CD4-positive, alpha-beta T cell treated with Interleukin-21 for 1 hour (primary cell): ENCODE measurements at places on chromosomes 4 and X.

DNA sequence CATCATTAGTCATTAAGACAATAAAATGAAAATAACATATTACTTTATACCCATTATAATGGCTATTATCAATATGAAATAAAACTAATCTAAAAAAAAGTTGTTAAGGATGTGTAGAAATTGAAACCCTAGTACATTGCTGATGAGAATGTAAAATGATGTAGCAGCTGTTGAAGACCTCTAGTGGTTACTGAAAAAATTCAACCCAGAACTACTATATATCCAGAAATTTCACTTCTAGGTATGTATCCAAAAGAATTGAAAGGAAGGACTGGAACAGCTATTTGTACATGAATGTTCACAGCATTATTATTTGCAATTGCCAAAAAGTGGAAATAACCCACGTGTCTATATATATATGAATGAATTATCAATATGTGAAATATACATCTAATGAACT, 180.3 kb upstream of the KLHL4 start:
- DNase-seq: no peak

- no peak for DNase-seq
These were observed 290.7 kb upstream of the PPARGC1A start for GRCh38 chr4:24180586-24180985.

GRCh38 chrX:133514486-133514885, 99.2 kb upstream of the GPC4 start:
- no peak for DNase-seq

- no peak for DNase-seq
These were observed 67.1 kb downstream of the USP38 start for GRCh38 chr4:143251779-143252178.

- no peak for DNase-seq
These were observed 79.9 kb downstream of the AMOT start for GRCh38 chrX:112760697-112761096.

DNA sequence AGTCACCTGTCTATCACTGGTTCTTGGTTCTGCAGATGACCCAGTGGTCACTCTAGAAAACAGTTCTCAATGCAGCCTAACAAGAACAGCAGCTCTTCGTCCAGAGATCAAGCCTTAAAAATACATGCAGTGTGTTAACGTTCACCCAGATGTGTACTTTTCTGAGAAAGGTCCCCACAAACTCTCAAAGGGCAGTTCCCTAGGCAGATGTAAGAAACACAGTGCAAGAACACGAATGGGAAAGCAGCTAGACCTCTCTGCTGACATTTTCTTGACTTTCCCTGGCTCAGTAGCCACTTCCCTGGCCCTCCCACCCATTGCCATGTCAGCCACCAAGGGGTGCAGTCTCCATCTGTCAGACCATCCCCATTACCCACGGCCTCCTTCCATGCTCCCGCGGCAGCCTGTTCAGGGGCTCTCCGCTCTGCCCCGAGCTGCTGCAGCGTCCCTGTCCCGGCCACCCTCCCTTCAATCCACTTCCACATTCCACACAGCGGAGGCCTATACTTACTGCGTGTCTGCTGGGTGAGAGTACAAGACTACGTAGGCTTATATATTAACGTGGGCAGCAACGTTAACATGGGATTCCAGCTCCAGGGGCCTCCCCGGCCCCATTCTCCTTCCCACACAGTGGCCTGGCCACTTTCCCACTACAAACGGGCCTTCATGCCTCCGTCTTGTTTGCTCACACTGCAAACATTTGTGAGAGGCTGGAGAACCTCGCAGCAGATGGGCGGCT, 34.3 kb downstream of the IRF2 start:
- no peak for DNase-seq

- DNase-seq: no peak
These were observed 102.7 kb downstream of the UCHL1 start for GRCh38 chr4:41359422-41359775.

GRCh38 chr4:15690020-15690809, 8.6 kb downstream of the FAM200B start:
- DNase-seq: no peak

- no peak for DNase-seq
These were observed 10.9 kb downstream of the ATP1B4 start for GRCh38 chrX:120372667-120373370.

DNA sequence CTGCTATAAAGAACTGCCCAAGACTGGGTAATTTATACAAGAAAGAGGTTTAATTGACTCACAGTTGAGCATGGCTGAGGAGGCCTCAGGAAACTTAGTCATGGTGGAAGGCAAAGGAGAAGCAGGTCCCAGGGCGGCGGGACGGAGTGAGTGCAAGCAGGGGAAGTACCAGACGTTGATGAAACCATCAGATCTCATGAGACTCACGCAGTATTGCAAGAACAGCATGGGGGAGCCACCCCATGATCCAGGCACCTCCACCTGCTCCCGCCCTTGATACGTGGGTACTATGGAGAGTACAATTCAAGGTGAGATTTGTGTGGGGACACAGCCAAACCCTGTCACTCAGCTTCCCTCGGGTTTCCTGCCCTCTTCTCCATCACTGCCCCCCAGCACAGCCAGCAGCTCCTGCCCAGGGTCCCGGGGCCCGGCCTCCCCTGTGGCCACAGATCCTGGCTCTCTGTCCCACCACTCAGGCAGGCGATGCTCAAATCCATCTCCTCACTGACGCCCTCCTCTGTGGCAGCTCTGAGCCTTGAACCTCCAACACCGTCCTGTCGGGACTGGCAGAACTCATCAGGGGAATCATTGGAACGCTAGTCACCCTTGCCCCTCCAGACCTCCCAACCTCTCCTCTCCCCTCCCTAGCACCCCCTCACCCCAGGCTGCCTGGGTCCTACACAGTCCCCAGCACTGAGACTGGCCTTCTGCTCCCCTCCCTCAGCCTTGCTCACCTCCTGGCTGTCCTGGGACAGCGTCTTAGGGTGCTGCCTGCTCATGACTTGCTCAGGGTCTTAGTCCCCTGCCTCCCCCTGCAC, 37.6 kb downstream of the FGFRL1 start:
- DNase-seq: no peak

GRCh38 chr4:86554646-86555045, 39.5 kb upstream of the PTPN13 start:
- peak; percentile 26 for DNase-seq

- DNase-seq: no peak
These were observed 97.8 kb upstream of the TENM3 start for GRCh38 chr4:182145334-182145905.

GRCh38 chrX:137387646-137388045, 178.3 kb upstream of the ZIC3 start:
- no peak for DNase-seq

DNA sequence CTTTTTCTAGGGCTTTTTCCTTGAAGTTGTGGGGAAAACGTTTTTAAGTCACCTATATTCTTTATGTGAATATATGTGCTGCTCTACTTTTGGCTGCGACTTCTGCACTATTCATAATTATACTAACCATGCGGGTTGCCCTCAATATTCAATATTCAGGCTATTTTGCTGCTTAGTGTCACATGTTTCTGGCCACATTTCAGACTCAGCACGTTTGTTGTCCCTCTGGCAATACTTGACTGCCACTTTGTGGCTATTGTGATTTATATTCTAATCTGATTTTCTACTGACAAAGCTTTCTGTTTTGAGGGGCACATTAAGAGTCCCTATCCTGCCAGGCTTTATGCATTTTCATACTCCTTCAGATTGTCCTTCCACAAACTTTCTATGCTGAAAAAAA, 63.9 kb upstream of the CT45A1 start:
- DNase-seq: no peak

GRCh38 chr4:67580577-67580976, 22.1 kb downstream of the STAP1 start:
- DNase-seq: no peak

GRCh38 chrX:125004799-125005198, 314.9 kb upstream of the TEX13C start:
- no peak for DNase-seq

- DNase-seq: no peak
These were observed 187.4 kb downstream of the NR3C2 start for GRCh38 chr4:148254621-148255343.

DNA sequence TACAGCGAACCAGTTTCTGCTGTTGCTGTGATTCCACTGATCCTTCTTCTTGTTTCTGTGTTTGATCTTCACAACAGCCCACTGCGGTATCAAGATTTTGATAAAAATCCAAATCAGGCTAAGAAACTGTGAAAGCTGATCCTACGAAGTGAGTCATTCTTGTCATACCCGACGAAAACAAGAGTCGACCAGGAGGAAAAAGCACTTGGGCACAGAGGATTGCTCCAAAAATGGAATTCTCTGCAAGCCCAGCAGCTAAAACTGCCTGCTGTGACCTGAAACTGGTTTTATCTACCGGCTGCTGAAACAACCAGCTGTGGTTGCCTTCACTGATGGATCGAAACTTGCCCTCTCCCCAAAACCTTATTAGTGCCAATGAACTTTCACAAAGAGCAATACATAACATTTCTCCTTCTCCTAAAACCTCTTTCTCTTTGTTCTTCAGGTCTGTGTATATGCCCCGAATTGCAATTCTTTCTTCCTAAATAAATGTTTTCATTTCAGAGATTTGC, 607.0 kb upstream of the PRKX start:
- no peak for DNase-seq

- DNase-seq: no peak
These were observed 102.8 kb downstream of the PJA1 start for GRCh38 chrX:69062493-69062892.

- DNase-seq: no peak
These were observed 405.6 kb downstream of the FAM47A start for GRCh38 chrX:33726281-33727160.

DNA sequence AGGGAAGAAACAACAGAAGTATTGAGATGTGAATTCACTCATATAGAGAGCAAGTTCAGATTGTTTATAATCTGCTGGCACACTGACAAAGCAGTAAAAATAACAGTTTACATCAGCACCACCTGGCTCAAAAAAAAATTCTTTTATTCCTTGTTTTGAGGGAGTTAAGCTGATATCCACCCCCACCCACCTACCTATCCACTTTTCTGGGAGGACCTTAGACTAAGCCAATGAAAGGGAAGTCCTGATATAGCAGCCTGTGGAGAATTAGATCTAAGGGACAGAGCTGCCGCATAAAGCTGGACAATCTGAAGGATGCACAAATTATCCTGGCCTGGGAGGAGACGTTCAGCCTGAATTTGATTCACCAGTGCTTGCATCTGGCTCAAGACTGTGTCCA, 264.5 kb downstream of the RCHY1 start:
- no peak for DNase-seq

- DNase-seq: no peak
These were observed 22.1 kb downstream of the RWDD4 start for GRCh38 chr4:183636923-183637322.

GRCh38 chrX:153554519-153555167, 37.2 kb downstream of the ATP2B3 start:
- DNase-seq: peak; percentile 61

GRCh38 chr4:83417566-83417965, 38.1 kb downstream of the HELQ start:
- DNase-seq: no peak

GRCh38 chr4:114870987-114871386, 242.4 kb downstream of the NDST4 start:
- DNase-seq: no peak
